ENCODE measurements at places on chromosomes 11 and 22.

DNA sequence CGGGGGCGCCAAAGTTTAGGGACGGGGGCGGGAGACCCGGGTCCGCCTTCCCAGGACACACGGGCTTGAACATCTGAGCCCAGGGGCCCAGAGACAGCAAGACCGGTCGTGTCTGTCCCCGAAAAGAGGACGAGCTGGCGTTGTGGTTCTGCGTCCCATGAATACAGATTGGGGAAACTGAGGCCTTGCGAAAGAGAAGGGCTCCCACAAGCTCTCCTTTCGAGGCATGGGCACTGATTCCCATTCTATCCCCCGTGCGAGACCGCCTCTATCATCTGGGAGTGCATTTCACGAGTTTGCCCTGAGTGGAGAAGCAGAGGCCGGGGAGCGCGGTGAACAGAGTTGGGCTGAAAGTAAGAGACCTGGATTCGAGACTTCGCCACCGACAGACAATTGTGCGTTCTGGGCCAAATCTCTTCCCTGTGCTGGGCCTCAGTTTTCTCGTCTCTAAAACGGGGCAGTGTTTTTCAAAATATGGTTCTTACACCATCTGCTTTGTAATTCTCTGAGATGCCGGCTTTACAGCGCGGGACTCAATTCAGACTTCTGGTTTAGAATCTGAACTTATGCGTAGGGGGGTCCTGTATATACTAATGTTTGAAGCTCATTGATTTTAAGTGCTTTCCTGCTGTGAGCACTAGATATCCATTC, 471 bp downstream of the RNF185 start:
- DNase-seq = peak; percentile 10

DNA sequence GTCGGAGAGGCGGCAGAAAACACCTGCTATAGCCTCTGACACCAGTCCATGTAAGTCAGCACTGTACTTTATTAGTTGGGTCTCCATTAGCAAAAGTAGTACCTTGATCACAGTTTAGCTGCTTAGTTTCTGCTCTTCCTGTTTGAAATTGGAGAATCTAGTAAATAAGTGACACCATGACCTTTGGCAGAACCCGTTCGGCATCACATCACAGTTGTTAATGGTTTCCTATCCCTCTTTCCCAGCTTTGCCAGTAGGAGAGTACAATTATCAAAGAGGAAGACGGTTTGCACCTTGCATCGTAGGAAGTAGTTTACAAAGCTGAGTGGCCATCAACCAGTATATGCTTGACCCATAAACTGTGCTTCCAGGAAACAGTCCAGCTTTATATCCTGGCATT, 101.8 kb downstream of the TRIM44 start:
- no peak for DNase-seq

GRCh38 chr11:61626580-61627380, 45.9 kb upstream of the SYT7 start:
- no peak for DNase-seq

GRCh38 chr22:33897448-33897835, 22.8 kb downstream of the LARGE1 start:
- DNase-seq = no peak

DNA sequence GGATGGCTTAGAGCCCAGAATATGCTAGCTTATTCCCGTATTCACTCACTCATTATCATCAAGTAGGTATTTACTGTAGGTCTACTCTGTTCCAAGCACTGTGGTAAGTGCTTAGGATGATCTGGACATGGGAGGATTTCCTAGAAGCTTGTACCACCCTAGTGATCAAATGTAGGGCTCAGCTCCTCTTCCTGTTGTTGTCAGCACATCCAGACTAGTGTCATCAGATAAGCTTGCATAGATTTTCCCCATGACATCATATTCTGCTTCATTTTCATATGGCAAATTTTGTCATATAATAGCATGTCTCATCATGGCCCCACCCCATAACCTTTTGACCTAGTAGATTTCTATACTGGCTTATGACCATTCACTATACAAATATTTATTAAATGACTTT, 19.3 kb upstream of the NUCB2 start:
- no peak for DNase-seq

DNA sequence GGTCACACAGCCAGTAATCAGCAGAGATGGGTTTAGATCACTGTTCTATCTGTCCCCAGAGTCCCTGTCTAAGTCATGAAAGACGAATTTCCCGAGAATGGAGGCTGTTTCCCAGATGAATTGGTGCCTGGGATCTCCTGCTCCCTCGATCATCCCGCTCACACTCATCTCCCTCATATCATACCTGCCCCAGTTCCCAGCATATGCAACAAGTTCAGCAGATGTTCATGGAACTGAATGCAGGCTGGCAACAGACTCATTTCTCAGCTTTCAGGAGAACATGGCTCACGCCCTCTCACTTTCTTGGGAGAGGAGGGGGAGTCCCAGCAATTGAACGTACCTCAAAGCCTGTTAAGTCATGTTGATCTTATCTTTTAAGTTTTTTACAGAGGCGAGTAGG, 22.1 kb downstream of the CD6 start:
- no peak for DNase-seq

DNA sequence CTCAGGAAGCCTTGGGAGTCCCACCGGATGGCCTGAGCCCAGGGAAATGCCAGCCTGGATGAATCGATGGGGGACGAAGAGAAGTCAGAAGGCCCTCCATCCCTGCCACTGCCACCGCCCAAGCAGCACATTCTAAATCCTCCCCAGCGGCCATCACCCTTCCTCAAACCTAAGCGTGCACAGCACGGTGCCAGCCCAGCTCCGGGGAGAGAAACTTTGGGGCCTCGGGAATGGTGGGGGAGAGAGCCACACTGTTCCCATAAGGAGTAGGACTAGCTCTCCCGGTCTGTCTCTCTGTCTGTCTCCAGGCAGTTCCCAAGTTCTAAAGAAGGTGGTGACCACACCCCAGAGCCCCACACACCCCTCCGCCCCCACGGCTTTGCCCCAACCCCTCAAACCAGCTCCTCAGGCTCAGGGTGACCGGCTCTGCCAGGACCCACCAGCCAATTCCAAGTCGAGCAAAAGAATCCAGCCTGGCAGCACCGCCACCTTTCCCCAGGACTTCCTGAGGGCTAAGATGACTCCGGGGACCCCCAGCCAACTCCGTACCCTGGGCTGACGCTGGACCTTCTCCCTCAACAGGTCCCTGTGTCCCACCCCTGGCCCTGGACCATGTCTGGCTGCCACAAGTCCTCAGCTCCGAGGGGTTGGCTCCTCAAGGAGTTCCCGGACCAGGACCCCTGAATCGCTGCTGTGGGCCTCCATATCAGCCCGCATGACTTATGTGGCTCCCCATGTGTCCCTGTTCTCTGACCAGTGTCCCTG, 2.7 kb downstream of the AHNAK start:
- DNase-seq = no peak

DNA sequence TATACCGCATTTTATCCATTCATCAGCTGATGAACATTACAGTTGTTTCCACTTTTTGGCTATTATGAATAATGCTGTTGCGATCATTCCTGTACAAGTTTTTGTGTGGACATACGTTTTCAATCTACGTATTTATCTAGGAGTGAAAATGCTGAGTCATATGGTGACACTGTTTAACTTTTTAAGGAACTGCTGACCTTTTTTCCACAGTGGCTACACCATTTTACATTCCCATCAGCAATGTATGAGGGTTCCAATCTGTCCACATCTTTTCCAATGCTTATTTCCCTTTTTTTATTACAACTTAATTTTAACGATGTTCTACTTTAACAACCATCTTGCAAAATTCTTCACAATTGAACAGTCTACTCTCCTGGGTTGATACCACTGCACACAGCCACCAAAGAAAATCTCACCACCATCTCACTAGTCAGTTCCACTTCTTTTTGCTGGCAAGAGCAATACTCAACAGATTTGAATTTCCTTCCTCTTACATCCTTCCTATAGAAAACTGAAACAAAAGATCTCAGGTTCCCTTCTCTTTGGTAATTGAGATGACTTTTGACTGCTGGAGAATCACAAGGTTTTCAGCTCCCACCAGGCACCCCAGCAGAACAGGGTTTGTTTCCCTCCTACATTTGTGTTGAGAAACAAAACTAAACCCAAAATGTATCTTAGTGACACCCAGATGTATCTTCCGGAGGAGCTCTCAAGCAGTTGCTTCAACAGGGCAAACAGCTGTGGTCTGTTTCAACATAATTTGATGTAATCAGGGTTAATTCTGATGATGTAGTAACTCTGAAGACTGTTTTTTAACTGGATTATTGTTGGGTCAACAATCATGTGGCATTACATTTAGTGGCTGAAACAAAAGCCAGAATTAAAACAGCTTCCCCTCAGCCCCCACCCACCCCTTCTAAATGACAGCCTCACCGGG, 7.0 kb upstream of the GAB2 start:
- no peak for DNase-seq

DNA sequence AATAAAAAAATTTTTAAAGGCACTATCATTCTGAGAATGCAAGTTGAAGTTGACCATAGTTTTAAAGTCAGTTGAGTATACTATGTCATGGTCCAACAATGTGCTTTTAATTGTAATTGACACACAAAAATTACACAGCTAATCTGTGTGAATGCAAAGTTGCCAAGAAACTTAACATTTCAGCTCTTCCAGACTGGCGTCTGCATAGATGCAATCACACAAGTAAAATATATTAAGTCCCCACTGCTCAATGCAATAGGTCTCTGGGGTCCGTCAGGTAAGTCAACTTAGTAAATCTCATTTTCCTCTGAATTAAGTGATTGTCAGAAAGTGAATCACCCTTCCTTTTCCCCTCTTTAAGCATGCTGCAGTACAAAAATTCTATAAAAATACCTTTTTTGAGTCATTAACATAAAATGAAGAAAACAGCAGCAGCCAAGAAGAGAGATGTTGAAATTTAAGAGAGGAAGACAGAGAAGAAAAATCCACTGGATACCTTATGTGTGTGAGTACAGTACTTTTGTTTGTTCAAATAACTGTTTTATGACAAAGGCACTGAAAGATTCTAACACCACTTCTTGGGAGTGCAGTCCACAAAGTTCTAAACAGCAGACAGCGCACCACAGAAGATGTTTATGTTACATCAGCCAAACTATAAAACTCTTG, 5.1 kb downstream of the FZD4 start:
- DNase-seq = no peak

DNA sequence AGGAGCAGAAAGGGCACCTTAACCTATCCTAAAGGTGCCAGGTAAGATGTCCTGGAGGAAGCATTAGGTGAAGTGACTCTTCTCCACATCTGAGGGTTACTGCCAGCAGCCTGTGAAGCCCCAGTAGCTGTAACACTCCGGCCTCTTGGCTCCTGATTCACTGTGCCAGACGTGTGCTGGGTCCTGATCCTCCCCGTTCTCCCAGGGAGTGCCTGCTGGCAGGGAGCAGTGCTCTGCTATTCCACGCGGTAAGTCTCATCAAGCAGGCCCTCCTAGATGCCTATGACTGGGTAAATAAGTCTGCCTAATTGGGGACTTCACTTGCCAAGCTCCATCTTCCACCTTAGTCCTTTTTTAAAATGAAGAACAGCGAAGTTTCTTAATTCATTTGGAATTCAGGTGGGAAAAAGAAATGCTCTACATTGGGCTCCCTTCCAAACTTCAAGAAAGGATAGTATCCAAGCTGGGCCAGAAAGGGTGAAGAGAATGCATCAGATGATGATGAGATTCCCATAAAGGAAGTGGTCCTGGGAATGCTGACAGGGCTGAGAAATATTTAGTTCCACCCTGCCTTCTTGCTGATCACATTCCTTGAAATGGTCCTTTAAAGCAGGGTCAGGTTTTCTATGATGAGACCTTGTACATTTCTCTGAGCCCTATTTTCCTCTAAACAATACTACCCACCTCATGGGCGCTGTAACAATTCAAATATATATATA, 188.0 kb downstream of the MAML2 start:
- no peak for DNase-seq

Measured in central memory CD4-positive, alpha-beta T cell (primary cell).